Colonic mucosa (tissue), 4 donors: ENCODE measurements at places on chromosomes 1 and 21.
A peak's percentile ranks its signal among the peaks of the same experiment; 100 is the strongest.

DNA sequence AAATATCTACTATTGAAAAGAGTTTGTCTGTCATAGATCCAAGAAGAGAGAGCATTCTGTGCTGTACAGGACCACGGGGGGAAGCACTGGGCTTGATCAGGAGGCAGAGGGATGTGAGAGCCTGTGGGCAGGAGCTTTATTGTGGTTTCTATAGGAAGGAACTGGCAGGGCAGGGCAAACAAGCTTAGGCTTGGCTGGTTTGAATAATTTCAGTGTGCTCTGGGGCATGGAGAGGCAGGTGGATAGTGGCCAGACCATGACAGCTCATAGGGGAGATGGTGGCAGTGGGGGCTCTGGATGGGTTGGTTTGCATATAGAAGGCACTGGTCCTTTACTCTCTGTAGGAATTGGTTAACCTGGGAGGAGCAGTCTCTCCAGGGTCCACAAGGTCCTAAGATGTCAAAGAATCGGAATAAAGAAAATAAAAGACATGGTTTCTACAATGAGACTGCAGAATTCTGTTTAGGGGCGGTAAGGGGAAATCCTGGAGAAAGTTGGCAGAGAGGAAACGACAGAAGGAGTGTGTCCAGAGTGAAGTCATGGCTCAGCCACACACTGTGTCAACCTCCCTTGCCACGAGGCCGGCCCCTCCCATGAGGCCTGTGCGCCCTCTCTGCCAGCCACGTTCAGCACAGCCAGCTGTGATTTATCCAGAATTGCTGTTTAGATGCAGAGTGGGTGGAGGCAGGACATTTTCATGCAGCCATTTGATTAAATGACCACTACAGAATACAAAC is 81.7 kb upstream of the PGBD5 start:
- peak; percentile 42 for DNase-seq

GRCh38 chr1:20063861-20064292 is 6.1 kb upstream of the PLA2G5 start:
- no peak for DNase-seq

DNA sequence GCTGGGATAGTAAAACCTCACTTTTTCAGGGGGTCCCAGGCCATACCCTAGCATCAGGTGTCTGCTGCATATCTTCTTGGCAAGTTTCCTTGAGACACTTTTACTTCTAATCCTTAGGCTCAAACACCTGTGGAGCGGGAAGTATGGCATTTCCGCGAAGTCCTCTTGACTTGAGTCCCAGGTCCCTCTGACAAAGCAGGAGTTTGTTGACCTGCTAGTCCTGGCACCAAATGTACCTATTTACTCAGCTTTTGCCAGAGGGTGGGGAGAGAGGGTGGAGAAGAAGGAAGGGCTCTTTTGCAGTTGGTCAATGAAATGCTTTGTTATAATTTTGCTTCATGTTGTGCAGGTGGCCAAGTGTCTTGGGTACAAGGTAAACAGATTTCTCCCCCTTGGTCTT is 59.7 kb downstream of the CLIC6 start:
- peak; percentile 70 for DNase-seq

DNA sequence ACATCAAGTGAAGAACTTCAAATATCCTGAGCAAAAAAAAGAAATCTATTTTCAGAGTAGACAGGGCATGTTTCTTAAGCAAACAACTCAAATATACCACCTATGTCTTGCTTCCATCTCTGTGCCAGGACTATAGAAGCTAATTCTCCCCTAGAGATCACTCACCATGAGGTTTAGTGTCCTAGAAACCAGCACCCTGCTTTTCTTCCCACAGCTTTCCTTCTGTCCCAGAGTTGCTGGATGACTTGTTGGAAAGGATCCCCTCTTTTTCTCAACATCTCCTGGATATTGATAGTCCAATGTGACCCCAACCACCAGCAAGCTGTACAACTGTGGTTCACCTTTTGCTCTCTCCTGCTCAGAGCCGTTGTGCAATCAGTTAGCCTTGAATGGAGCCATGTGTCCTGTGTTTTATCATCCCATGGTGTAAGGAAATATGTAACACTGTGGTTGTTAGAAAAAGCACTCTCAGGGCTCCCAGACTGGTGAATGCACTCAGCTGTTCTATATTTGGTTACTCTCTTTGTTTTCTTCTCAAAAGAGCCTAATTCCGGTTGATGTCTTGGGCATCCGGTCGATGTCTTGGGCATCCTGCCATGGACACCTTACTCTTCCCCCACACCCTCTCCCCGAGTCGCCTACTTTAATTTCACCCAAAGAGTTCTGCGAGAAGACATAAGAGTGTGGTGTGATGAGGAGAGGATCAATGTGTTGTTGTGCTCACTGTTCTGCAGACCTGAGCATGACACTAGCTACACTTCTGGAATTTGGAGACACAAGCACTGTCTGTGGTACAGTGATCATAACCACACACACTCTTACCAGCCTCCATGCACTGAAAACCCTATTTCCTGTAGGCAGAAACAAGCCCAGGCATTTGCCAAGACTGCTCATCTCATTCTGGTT is 1.7 kb downstream of the TNFSF4 start:
- no peak for DNase-seq

GRCh38 chr21:31107176-31107785 is 69.0 kb upstream of the KRTAP19-8 start:
- DNase-seq: no peak

DNA sequence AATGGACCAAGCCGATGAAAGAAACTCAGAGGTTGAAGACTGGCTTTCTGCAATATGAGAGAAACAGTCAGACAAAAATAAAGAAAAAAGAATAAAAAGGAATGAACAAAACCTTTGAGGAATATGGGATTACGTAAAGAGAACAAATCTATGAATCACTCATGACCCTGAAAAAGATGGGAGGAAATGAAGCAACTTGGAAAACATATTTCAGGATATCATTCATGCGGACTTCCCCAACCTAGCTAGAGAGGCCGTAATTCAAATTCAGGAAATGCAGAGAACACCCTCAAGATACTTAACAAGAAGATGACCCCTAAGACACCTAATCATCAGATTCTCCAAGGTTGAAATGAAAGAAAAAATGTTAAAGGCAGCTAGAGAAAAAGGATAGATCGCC is 705.3 kb upstream of the CHRM3 start:
- DNase-seq: no peak

DNA sequence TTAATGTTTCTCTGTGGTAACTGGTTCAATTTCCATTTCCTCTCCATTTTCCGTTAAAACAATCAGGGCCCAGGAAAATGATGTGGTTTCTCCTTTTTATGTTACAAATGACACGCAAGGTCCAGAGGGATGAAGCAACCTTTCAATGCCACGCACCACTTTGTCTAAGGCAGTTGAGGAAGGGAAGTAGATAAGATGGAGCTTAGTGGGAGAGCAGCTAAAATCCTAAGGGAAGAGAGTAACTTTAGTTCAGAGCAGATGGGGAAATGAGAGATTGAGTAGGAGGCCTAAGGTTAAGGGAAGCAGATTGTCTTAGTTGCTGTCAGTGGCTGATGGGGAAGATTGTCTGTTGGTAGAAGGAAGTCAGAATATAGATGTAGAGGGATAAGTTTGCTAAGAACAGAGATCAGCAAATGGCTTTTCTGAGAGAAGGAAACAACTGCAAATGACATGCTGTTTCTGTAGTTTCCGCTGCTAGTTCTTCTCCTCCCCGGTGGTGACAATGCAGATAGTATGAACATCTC is 660 bp downstream of the CD1C start:
- no peak for DNase-seq

- DNase-seq: no peak
Observed at GRCh38 chr1:31718327-31718897, 14.6 kb upstream of the COL16A1 start.

- DNase-seq: no peak
Observed at GRCh38 chr21:33019516-33019884, 6.2 kb upstream of the OLIG2 start.

- no peak for DNase-seq
Observed at GRCh38 chr1:68675336-68675735, 178.5 kb upstream of the DEPDC1 start.

DNA sequence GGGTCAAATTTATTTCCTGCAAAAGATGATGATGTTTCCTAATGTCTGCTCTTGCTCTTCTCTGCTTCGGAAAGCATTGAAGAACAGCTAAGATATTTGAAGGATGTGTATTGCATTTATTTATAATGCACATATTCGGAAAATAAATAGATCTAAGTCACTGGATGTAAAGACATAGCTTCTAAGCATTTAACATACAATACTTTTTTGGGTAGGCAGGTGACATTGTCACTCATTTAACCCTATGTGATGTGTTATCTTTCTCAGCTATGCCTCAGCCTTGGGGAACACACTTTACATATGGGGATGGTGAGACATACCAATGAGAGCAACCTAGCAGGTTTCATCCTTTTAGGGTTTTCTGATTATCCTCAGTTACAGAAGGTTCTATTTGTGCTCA is at the start of gene OR2G2:
Gene OR2G2 (plus strand): TSS at position 301 of the 400 bp plus-strand sequence. CDS start 0 bp downstream, at position 301.
- DNase-seq: no peak

DNA sequence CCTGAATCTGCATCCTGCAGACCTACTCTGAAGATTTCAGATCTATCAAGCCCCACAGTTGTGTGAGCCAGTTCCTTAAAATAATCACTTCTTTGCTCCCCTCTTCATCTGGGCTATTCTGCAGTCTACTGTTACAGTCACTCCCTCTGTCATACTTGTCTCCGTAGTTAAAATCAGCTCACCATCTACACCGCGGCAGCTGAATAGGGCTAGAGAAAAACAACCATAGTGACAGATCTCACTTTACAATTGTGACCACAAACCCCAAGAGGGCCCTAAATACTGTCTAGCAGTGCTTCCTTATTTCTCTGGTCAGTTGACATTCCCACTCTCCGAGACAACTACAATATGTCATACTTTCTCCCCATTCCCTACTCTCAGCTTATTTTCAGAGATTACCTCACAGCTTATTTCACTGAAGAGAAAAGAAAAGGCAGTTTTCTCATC is 12.9 kb downstream of the DESI2 start:
- no peak for DNase-seq

DNA sequence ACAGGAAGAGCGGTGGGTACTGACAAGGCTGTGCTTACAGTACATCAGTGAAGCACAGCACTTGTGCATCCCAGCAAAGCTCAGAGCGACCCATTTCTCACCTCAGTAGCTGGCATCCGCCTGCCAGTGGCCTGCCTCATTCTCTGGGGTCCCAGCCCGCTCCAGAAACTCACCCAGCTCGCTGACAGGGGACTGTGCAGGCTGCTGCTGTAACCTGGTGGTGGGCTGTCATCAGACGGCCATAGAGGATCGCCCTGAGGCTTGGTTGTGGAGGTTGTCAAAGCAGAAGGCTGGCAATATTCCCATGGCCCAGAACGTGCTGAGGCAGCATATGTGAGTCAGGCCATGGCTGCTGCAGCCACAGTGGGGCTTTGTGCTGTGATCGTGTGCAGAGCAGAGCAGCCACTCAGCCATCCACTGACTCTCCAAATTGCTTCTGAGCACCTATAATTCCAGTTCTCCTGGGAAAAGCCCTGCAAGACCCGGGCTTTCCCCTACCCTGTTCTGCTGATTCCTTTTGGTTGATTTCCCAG is 13.6 kb upstream of the GPR137B start:
- no peak for DNase-seq

DNA sequence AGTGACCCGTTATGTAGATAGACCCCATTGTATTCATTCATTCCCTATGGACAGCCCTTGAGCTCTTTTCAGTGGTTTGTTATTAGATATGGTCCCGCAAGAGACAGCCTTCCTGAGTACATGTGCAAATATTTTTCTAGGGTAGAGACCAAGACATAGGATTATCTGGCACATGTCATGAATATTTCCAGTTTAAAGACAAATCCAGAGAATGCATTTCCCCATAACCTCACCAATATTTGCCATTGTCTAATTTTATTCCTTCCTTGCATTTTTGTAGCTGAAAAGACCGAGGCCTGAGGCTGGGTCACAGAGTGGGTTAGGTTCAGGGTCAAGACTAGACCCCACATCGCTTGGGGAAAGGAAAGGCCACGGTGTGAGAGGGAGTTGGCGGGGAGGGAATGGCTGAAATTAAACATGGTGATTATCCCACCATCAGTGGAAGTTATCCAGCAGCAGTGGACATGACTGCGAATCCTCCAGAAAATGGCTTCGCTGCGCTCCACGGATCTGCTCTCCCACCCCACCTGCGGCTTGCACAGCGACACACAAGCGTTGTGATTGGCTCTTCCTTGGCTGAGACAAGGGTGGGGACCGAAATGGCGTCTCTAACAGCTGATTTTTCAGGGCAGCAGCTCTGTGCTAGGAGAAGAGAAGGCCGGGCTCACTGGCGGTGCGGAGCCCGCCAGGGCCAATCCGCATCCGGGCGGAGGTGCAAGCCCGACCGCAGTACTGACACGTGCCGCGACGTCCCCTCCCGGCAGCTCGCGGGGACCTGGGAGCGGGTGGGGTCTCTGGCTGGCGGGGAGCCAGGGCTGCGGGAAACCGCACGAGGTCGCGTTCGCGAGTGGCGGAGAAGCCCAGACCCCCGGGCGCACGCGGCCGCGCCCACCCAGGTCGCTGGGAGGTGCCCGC is 16.1 kb upstream of the STMN1 start:
- DNase-seq: peak; percentile 46

DNA sequence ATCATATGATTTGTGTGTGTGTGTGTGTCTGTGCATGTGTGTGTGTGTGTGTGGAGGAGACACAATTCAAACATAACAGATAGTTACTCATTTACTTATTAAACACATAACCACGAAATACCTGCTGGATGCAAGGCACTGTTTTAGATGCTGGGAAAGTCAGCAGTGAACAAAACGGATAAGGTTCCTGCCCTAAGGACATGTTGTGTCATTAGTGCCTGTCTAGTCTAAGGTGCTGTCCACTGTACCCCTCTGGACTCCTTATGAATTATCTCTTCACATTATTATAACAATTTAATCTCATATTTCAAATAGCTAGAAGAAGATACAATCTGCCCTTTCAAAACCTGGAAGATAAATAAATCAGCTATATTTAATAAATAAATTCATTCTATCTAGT is 162.4 kb downstream of the PLPPR5 start:
- no peak for DNase-seq

- no peak for DNase-seq
Observed at GRCh38 chr21:38997051-38997842, 186.0 kb downstream of the PSMG1 start.

- DNase-seq: no peak
Observed at GRCh38 chr1:95953015-95953414, 719.0 kb downstream of the RWDD3 start.

DNA sequence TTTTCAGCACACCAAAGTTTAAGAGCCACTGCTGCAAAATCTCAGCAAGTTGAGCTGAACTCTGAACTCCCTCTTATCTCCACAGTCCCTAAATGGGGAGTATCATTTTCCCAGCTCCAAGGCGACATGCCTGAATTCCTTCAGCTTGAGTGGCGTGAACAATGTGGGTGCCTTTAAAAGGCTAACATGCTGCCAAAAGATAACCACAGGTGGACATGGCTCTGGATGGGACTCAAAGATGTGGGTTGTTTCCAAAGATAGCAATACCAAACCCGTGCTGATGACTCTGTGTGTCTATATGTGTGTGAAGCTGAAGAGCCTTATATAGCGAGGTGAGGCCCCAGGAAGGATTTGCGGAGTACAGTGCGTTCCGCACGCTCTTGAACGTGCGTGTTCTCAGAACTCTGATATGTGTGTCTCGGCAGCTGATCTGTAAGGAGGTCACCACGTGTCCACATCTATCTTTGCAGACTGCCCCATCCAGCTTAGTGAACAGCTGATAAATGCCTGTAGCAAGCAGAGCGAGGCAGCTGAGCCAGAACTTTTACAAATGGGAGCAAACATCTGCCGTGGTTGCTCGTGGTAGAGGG is 189.2 kb downstream of the DYRK1A start:
- DNase-seq: no peak
